ENCODE measurements at places on chromosomes 6 and 20.
A peak's percentile ranks its signal among the peaks of the same experiment; 100 is the strongest.

- DNase-seq: no peak
These were observed 7.2 kb upstream of the CTAGE9 start for GRCh38 chr6:131717836-131718542.

- DNase-seq: no peak
These were observed 80.0 kb upstream of the TOP1 start for GRCh38 chr20:40948465-40949267.

DNA sequence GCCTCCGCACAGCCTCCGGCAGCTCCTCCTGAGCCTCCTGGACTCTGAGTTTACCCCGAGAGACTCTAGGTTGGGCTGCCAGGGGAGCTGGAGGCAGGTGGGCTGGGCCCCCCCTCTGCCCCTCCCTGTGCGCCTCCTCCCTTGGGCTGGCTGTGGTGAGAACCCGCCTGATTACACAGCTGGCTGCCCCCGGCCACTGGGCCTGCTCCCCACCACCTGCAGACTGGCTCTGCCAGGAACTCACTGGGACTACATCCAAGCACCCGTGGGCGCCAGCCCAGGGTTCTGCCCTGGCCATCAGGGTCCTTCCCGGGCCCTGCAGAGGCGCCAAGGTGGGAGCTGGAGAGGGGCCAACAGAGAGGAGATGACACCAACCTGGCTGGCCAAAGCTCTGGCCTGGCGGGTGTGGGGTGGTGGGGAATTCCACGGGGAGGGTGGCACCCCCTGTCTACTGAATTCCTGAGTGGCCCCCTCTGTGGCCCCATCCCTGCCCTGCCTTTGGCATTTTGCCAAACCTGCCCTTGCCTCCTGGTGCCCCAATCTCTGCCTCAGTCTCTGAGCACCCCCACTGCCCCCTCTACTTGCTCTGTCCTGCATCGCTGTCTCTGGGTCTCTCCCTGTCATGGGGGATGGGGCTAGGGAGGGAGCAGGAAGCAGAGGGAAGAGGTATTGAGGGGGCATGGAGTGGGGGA, 21.9 kb upstream of the CDH22 start:
- no peak for DNase-seq

DNA sequence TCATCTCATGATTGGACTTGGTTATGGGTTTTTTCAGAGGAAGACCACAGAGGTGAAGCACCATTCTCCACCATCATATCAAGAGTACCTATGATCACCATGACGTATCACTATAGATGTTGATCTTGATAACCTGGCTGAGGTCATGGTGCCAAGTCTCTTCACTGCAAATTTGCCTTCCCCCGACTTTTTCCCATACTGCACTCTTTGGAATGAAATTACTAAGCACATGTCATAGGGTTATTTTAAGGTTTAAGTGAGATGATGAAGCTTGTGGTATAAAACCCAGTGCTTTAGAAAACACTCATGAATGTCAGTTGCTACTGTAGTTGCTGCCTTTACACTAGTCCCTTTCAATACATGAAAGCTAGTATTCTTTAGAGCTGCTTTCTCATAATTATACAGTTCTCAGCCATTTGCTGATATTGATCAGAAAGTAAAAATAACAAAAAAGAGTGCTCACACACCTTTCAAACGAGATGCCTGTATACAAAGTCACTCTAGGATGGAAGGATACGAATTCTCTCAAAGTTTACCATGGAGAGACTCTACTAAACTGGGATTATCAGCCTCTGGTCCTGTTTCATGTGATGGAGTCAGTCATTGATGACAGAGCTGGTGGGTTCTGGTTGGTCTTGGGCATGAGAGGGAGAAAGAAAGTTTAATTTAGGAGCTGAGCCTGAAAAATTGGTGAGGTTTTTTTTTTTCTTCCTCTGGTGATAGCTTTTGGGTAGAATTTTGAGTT, 228.1 kb downstream of the PRL start:
- no peak for DNase-seq

- no peak for DNase-seq
These were observed 5.0 kb downstream of the SMIM28 start for GRCh38 chr6:138382498-138383265.

DNA sequence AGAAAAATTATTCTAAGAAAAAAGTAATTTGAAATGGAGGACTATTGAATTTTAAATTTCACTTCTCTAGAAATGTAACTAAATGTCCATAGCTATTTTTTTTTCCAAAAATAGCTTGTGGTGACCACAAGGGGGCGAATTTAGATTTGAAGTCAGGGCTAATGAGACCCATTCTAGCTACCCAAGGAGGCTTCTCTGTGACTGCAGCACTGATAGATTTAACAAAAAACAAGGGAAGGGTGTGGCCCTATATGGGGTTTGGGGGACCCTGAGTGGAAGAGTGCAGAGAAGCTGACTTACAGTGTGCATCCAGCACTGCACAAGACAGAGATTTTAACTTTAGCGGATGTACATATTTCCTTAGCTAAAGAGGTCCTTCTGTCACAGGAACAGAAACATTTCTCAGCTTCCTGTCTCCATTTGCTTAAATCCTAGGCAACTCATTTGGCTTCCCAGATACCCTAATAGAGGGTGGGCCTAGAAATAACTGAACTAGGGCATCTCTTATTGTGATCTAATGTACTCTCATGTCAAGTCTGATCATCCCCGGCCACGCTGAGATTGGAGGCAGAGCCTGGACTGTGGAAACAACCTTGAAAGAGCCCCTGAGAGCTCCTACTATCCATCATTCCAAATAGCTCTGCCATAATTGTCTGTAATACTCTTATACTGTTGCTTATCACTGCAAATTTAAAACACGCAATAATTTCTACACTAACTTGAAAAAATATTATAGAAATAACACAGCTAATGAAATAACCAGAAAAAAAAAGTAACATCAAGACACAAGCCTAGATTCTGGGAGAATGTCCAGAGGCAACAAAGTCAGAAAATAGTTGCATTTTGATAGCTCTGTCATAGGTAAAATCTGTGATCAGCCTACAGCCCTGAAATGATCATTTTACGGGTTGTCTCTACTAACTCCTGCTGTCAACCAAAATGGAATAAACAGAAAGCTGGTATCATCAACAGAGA, 93.6 kb downstream of the SNAP91 start:
- no peak for DNase-seq

DNA sequence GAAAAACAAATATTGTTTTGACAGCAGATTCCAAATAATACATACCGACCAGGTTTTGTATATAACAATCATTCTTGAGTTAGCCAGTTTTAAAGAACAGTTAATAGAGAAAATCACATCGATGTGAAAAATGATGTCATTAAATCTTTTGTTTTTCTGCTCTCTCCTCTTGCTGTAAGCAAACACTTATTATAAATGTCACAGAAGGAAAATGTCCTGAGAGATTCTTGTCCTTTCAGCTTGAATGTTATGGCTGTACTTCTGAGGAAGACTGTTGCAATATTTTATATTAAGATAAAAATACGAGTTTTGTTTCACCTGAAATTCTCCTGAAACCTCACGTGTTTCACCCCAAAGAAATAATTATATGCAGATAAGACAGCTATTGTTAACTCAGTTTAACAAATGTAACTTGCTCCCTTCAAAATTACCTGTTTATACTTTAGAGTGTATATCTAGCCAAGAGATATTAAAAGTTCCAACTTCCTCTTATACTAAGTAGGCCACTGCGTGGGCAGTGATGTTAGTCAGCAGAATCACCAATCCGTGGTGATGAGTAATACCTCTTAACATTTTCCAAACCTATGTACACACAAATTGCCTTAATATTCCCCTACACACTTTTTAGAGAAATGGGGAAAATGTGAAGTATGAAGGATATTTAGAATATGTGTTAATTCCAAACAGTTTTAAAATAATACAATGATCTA, 1111.4 kb upstream of the CITED2 start:
- no peak for DNase-seq

DNA sequence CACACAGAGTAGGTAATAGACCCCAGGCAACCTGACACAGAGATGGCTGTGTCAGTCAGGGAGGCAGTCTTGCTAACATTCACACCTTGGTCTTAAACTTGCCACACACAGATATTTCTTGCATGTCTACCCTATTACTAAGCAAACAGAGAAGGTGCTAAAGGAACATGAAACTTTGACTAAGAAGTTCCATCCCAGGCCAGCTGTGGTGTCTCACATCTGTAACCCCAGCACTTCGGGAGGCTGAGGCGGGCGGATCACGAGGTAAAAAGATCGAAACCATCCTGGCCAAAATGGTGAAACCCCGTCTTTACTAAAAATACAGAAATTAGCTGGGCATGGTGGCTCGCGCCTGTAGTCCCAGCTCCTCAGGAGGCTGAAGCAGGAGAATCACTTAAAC, 222.4 kb upstream of the JARID2 start:
- peak; percentile 19 for DNase-seq

DNA sequence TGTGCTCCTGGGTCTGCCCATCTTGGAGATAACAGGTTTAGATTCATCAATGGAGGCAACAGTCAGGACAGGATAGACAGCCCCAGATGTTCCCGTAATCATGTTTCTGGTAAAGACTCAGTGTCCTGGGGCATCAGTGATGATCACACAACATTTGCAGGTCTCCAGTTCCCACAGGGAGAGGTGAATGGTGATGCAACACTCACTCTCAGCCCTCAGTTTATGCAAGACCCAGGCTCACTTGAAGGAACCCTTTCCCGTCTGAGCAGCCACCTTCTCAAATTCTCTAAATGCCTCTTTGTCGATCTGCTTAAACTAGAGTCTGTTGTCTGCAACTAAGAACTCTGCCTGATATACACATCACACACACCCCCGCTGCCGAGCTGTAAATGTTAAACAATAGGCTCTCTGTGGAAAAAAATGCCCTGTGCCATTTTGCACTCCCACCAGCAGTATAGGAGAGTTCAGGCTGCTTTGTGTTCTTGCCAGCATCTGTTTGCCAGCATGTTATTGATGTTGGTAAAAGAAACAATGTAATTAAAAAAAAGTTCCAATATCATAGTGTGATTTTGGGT, 30.1 kb upstream of the SCP2D1 start:
- no peak for DNase-seq

- DNase-seq: no peak
These were observed 25.4 kb upstream of the CST3 start for GRCh38 chr20:23663180-23663579.

- no peak for DNase-seq
These were observed 87.4 kb upstream of the TPD52L1 start for GRCh38 chr6:125066140-125066539.

- DNase-seq: no peak
These were observed 6.0 kb upstream of the FASTKD5 start for GRCh38 chr20:3165473-3166337.

GRCh38 chr20:62381202-62381797, 5.6 kb upstream of the RPS21 start:
- no peak for DNase-seq

- no peak for DNase-seq
These were observed 855.9 kb upstream of the MANEA start for GRCh38 chr6:94721459-94721858.

DNA sequence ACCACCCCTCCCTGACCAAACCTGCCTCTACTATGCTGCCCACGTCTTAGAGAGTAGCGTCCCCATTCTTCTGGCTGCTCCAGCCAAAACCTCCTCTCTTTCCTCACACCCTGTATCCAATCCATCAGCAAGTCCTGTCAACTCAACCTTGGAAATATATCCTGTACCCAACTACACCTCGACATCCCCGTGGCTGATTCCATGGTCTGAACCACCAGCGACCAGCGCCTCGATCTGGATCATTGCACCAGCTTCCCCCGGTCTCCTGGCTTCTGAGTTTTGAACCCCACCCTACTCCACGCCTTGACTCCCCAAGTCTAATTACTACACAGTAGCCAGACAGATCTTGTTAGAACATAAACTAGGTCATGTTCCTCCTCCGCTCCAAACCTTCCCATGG, 9.8 kb downstream of the NRSN2 start:
- no peak for DNase-seq

GRCh38 chr20:64131406-64131805, 24.0 kb upstream of the NPBWR2 start:
- DNase-seq: no peak

Measured in activated CD8-positive, alpha-beta memory T cell treated with anti-CD3 and anti-CD28 coated beads for 4 hours (primary cell).